Fibroblast of lung (primary cell): ENCODE measurements at places on chromosomes 2 and 18.

- peak; percentile 5 for DNase-seq
Observed at GRCh38 chr18:69109686-69110085, 291.0 kb upstream of the DOK6 start.

- DNase-seq: no peak
Observed at GRCh38 chr2:168948621-168949212, 47.6 kb downstream of the G6PC2 start.

DNA sequence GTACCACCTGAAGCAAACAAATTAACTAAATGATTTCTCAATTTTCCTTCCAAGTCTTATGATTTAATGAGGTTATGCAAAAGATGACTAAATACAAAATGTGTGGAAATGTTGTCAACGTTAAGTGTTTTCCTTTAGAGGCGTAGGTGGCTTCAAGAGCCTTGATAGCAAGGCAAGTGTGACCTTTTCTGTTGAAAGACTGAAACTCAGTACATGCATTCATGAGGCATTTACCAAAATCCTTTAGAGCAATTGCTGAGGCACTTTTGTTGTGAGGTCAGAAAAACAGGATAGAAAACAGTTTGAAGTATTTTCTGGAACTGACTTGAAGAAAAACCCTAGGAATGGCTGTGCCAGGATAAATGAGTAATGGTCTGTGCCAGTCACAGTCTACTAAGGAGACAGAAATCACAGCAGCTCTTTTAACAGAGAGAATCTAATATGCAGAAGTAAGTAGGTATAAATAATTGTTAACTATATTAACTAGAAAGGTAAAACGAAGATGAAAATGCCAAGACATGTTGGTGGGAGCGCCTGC, 326.5 kb upstream of the CDH20 start:
- no peak for DNase-seq

DNA sequence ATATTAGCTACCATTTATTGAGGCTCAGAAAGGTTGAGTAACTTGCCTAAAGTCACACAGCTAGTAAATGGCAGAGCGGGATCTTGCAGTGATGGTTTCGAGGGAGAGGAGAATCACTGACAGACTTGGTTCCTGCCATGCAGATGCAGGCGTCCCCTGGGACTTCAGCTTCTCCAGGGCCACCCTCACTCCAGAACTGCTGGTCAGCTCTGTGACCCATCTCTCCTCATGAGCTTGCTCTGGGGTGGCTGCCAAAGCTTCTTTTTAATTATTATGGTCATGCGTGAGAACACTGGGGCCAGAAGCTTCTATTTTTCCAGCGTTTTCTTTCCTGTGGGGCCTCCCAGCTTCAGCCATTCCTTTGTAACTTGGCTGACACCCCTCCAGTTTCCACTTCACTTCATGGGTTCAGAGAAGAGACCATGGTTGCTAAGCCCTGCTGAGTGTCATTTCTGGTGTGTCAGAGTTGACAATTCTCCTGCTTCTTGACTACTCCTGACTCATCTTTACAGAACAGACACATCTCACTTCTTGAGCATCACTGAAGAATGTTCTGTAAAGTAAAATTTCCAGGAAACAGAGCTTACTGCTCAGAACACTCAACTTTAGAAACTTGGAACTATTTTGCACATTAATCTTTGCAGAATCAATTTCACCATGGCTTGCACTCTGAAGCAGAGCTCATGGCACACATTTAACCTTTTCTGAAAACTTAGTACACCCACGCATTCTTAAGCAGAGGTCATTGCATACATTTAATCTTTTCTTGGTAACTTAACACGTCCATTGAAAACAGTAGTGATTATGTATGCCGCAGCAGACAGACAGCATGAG, 70.4 kb downstream of the IL1R2 start:
- peak; percentile 88 for DNase-seq

DNA sequence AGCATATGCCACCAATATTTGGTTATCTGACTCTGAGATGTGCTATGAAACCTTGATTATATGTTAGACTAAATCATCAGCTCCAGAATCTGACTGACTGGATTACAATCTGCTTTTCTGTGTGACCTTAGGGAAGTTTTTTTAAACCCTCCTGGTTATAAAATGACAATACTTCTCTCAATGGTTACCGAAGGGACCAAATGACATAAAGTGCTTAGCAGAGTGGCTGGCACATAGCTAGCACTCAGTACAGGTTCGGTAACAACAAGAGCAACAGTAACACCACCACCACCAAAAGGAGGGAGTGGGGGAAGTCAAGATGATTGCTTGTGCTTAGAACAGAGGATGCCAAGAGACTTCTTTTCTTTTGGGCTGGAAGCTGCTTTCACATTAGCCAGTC, 306.2 kb downstream of the PTPRM start:
- no peak for DNase-seq

GRCh38 chr2:200379481-200380090, 73.1 kb downstream of the SPATS2L start:
- no peak for DNase-seq

GRCh38 chr2:239308661-239309397, 92.0 kb downstream of the HDAC4 start:
- no peak for DNase-seq

GRCh38 chr2:186523791-186524190, 37.7 kb downstream of the ZC3H15 start:
- no peak for DNase-seq

DNA sequence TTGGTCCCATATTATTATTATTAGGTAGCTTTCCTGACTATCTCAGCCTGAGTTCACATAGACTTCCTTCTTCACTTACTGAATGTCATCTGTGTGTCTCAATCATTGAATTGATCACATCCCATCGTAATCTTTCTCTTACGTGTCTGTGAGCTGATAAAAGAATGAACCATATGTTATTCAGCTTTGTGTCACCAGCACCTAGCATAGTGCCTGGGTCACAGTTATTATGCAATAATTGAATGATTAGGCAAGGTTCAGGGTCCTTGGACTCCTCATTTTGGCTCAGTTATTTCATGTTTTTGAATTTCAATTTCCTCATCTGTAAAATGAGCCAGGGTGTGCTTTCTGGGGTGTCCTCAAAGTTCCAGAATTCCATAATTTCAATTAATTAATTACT, 107.2 kb downstream of the ZEB2 start:
- DNase-seq: peak; percentile 66

- no peak for DNase-seq
Observed at GRCh38 chr2:204261846-204262245, 283.4 kb upstream of the PARD3B start.

GRCh38 chr18:44759925-44760342, 79.2 kb downstream of the SETBP1 start:
- no peak for DNase-seq

GRCh38 chr18:24220318-24220688, 81.4 kb downstream of the CABYR start:
- DNase-seq: no peak

DNA sequence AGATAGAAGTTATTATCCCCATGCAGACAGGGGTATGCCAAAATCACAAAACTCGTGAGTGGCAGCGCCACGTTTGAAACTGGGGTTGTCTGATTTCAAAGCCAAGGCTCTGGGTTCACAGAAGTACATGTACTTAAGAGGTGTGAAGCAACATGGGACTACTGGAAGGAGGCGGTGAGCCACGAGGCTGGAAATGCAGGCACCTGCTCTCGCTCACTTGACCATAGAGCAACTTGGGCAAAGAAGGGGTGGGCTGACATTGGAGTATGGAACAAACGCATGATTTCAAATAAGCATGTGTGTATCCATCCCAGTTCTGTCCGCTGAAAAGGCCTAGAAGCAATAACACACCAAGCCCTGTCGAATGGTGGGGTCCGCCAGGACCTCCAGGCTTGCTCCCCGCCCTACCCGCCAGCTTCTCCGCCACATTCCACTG, 593 bp upstream of the ACTR2 start:
- DNase-seq: peak; percentile 18

DNA sequence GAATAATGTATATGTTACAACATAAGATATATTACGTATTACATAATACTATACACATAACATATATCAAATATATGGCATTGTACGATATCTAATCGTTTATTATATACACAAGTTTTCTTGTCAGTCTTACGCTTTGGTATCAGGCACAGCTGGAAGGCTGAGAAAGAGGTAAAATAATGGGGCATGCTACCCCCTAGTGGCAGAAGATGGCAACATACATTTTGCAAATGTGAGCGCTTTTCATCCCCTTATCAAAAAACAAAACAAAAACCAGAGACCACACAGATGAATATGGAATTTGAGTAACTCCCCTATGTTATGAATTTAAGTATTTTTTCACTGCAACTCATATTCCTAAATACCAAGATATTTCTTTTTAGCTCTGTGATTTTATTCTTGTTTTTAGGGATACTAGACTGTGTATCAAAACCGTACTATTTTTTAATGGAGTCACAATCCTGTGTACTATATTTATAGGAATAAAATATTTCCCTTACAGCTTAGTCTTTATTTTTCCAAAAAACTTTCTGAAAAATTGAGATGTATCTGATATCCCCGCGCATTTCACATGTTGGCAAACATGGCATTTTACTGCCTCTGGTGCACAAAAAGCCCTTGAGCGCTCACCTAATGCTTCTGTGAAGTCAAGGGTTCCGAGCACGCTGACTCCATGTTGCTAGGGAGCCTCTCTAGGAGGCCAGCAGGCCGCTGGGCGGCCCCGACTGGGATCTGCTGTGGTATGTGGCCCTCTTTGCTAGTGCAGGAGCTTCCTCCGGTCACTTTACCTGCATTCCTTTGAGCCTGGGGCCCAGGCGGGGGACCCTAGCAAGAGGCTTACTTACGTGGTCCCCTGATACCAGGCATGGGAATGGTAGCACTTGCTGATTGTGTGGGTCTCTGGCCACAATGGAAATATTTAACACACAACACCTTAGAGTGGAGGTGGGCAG, 62.5 kb downstream of the SLC4A3 start:
- peak; percentile 72 for DNase-seq

DNA sequence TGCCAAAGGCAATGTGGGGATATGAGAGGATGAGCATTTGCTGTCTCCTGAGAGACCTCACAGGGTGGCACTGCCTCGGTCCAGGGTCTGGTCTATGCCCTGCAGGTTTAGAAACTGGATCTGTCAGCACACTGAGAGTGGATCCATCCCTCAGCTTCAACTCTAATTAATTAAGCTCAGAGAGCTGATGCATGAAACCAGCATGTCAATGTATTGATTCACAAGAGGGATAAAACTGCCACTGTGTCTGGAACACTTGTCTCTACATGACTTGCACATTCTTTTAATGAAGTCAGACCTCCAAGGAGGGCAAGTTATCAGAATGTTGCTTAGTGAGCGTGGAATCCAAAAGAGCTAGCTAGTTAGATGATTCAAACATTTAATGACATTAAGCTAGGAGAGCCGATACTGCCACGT, 22.5 kb upstream of the POLE4 start:
- DNase-seq: peak; percentile 56
